ENCODE measurements at places on chromosomes 5 and 9.

DNA sequence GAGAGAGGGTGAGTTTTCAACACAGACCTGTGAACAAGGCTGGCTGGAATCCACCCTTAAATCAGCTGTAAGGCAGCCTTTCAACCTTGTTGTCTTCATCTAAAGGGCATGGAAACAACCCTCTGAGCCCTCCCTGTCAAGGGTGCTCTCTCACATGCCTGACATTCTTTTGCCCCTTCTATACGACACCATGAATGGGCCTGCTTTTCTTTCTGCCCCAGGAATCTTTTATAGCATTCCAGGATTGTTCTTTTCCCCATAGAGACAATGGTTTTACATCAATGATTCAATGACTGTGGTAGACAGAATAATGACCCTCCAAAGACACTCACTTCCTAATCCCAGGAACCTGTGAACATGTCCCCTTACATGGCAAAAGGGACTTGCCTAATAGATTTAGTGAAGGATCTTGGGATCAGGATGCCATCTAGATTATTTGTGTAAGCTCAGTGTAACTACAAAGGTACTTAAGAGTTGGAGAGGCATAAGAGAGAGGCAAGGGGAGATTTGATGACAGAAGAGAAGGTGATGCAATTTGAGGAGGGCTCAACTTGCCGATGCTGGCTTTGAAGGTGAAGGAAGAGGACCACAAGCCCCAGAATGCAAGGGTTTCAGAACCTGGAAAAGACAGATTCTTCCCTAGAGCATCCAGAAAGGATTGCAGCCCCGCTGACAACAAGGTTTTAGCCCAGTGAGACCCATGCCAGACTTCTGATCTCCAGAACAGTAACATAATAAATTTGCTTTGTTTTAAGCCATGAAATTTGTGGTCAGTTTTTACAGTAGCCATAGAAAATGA lies 29.2 kb upstream of the HMHB1 start:
- no peak for DNase-seq

- DNase-seq = no peak
These were observed 3.2 kb upstream of the SRP19 start for GRCh38 chr5:112857866-112858265.

GRCh38 chr5:159405611-159406031 lies 75.3 kb upstream of the IL12B start:
- no peak for DNase-seq

DNA sequence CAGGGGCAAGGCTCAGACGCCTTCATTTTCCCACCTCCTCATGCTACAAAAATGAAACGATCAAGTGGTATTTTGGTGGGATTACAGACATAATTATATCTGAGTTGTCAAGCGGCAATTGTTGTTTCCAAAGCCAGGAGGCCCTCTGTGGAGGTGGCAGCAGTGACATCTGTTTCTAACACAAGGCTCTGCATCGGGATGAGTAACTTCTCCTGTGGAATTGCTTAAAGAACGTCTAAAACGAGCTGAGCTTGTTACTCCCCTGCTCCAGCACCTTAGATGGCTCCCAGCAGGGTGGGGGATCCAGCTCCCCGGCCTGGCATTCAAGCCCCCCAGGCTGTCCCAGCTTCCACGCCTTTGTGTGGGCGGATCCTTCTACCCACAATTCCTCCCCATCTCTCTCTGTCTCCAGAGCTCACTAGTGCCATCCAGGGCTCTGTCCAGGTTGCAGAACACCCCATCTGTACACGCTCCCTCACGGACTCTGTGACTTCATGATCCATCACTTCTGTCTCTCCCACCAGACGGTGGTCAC lies 36.8 kb downstream of the DAB2IP start:
- no peak for DNase-seq

DNA sequence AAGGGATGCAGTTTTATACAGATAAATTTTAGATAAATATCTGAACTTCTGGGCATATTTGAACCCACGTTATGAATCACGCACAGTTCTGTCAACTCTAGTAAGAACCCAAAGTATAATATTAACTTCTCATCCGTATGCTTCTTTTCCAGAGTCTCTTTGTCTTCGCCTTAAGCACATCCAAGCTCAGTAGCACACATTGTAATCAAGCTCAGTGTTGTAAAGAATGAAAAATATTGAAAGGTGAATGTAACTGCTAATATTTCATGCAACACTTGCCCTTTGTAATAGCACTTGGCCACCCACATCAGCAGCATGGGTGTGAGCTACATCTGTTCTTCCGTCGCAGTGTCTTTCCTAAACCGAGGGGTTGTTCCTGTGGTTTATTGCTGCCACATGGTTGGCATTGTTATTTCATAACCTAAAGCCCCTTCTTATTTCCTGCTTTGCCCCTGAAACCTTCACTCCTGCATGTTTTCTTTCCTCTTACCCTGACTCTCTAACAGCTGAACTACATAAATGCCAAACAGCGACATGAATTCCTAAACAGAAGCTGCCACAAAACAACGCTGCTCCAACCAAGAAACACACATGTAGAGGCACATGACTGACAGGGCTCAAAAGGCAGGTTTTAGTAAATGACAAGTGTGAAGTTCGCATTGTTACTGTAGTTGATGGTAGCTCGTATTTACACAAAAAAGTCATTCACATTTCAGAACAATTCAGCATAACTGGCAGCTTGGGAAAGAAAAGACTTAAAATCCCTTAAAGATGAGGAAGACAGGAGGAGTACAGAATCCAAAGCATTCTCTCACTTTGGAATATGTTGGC lies 190.1 kb upstream of the MEF2C start:
- no peak for DNase-seq

DNA sequence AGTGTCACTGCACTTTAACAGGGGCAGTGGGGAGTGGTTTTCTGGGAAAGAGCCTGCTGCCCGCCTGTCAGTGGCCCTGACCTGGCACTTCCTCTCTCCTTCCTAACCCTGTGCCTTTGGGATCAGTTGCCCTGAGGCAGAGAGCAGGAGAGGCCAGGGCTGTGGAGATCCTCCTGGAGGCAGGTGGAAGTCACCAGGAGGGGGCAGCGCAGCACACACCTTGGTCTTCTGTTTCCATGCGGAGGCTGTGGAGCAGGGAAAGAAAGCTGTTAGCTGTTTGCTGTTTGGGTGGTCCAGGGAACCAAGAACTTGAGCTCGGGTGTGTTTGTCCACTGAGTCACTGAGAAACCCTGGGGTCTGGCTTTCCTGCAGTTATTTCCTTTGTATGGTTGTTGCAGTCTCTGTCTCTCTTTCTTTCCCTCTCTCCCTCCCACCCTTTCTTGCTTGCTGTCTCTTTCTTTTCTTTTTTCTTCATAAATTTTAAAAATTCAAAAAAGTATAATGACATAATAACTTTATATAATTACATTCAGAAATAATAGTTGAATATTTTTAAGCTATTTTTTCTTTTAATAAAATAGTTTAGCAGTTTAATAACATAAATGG lies 28.1 kb downstream of the NTRK2 start:
- no peak for DNase-seq

- peak; percentile 35 for DNase-seq
These were observed at the start of gene FBXO4 for GRCh38 chr5:41924872-41925554. TSS of gene FBXO4 (plus strand) at chr5:41925281. CDS start at chr5:41925310, 29 bp downstream.

- DNase-seq = no peak
These were observed 829.6 kb downstream of the TLR4 start for GRCh38 chr9:118533850-118534249.

- no peak for DNase-seq
These were observed 29.0 kb upstream of the PAPPA start for GRCh38 chr9:116124472-116125040.

DNA sequence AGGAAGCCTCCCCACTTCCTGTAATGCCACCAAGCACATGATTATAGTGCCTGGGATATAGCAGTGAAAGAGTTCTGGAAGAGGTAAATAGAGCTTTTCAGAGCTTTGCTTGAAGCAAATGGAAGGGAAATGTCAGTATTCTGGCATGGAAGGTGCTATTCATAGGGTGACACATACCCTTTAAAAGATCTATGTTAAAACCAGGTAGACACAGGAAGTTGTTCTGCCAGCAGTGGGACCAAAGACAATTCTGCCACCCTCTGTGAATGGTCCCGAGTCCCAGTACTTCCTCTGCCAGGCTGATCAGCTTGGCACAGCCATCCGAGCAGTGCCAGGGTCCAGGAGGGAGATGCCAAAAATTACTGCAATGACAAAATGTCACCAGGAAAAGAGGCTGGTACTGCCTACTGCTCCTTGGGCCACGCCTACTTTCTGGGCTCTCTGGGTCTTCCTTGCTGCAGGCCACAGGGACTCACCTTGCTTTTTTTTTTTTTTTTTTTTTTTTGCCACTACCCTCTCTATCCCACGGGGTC lies 26.7 kb downstream of the GARNL3 start:
- no peak for DNase-seq

DNA sequence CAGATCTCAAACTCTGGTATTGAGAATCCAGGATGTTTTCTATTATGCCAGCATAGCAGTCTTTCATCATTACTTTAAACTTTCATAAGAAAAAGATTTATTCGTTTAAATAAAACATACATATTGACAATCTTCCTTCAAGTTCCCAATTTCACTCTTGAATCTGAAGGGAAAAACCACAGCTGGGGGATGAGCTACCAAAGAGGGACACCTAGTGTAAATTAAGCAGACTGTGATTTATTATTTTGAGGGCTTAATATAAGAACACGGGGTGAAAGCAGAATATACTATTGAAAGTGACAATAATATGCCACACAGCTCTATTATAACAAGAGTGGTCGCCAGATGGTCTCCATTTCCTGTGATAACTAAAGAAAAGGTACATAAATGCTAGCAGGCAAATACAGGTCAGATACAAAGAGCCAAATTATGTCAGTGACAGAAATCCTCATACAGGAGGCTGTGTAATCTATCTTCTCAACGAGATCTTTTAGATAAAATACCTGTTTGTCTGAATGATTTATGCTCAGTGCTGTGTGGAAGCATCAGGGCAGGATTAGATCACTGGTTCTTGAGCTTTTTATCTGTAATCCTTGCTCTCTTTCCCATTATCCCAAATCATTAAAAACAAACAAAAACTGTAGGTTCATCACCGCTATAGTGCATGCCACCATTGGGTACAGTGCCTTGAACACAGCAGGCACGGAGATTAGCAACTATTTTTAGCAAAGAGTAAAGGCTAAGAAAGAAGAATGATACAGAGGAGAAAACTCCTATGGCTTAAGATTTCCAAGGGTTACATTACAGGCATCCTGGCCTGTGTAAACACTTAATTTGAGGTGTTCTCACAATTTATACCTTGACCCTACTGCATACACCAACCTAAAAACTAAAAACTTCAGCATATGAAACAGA lies 116.6 kb downstream of the DROSHA start:
- no peak for DNase-seq

DNA sequence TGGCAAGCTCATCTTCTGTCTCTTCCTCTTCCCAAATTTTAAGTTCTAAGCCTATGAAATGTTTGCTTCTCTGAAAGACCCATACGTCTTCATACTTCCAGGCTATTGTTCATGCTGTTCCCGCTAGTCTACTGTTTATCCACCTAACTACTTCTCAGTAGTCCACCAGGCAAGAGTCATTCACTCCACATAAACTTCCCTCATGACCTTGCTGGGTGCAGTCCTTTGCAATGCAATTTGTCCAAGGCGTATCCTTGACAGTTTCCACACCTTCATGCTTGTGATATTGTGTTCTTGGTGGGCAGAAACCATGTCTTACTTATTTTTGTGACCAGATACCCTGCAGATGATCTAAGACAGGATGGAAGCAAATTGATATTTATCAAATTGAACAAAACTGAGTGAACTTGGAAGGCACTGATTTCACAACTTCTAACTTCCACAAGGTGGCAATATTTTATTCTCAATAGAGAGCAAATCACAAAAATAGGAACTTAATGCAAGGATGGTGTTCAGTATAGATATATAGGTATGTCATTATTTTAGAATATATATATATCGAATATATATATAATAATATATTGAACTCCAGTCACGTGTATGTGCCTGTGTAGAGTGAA lies 30.3 kb downstream of the TYRP1 start:
- DNase-seq = no peak

GRCh38 chr9:71901695-71902597 lies 9.0 kb downstream of the ABHD17B start:
- no peak for DNase-seq

All from urinary bladder (tissue), 4 donors.